ENCODE measurements at places on chromosomes 11 and 22.

- no peak for ATAC-seq
Observed at GRCh38 chr11:128484172-128484571, 103.2 kb downstream of the ETS1 start.

GRCh38 chr22:37313376-37314314 lies 31.3 kb downstream of the CYTH4 start:
- no peak for ATAC-seq

- ATAC-seq: no peak
Observed at GRCh38 chr11:112874980-112875379, 86.2 kb upstream of the NCAM1 start.

DNA sequence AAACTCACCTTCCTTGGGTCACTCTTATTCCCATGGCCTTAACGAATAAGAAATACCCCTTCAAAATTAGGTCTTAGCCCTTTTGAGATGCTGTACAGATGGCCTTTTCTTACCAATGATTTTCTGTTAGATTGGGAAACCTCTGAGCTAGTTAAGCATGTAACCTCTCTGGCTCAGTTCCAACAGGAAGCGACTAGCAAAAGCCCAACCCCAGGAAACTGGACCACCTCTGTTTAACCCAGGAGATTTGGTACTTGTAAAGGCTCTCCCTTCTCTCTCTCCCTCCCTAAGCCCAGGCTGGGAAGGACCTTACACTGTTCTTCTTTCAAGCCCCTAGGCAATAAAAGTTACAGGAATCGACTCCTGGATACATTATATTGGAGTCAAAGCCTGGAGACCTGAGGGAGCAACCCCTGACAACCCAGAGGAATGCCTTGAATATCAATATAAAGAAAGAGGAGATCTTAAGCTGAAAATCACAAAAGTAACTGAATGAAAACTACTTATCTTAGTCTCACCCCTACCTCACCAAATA lies 11.7 kb downstream of the APIP start:
- no peak for ATAC-seq

- no peak for ATAC-seq
Observed at GRCh38 chr22:30348809-30349208, 7.9 kb downstream of the SF3A1 start.

Measured in motor neuron (in vitro differentiated cells).